ENCODE measurements at places on chromosomes 2 and 18.
A peak's percentile ranks its signal among the peaks of the same experiment; 100 is the strongest.

- DNase-seq = no peak
These were observed 116.1 kb upstream of the GPC1 start for GRCh38 chr2:240319221-240319854.

DNA sequence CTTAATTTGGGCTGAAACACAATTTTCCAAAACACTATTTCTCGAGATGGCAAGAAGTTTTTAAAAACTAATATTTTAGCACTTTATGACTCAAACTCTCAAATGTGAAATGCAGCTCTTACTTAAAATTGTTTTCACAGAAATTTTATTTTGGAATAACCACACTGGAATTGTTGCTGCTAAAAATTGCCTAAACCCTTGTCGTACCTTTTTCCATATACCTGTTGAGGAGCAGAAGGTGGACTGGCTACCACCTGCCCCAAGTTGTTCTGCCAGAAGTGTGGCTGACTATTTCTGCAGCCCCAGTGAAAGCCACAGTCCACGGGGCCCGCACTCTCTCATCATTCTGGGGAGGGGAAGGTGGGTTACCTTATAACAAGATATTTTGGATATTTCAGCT is 23.4 kb downstream of the TNFRSF11A start:
- no peak for DNase-seq

DNA sequence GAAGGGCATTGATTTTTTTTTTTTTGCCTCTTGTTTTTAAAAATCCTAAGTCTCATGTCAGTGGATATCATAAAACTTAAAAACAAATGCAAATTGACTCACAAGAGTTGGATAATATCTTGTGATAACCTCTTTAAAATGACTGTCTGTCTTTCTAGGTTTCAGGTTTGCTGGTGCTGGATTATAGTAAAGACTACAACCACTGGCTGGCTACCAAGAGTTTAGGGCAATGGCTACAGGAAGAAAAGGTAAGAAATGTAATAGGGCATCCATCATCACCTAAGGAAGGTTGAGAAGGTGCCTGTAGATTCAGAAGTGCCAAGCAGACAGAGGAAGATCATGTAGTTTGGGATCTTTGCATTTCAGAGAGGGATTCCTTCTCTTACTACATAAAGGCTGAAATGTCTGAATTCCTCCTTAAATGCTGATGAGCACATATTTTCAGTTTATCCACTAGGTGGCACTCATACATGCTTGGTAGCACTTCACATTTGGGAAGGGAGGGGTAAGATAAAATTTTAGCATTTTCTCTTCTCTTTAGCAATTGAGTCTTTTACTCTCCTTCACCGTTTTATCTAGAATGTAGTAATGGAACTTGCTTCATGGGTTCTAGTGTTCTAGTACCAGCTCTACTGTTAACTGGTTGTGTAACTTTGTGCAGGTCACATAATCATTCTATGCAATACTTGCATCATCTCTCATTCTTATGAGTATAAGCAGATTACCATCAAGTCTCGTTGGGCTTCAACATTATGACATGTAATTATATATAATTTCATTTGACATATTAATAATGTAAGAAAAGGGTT is 21.1 kb downstream of the CPS1 start:
- DNase-seq = peak; percentile 21

DNA sequence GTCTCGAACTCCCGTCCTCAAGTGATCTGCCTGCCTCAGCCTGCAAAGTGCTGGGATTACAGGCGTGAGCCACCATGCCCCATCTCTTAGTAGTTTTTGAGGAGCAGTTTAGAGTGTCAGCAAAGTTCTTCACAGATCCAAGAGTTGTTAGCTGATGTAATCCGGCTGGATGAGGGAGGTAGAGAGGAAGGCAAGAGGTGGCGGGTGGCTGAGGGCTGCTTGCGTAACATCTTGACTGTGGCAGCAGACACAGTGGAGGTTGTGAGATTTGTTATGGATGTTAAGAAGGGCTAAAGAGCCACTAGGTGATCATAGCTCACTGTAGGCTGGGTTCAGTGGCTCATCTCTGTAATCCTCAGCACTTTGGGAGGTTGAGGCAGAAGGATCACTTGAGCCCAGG is 19.5 kb upstream of the FAM136A start:
- DNase-seq = no peak

DNA sequence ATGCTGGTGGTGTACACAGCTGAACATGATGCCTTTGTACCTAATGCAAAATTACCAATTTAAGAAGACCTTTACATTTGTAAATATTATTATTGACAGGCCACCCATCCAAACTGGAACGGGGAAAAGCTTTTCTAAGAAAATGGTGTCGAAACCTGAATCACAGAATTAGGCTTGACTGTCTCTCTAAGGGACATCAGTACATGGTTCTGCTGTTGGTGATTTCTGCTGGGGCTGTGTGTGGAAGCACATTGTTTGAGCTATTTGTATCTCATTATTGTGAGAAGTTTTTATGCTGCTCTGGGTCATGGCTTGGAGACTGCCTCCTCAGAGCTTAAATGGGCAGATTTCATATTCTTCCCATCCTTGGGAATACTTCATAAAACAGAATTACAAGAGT is 420.9 kb upstream of the POU3F3 start:
- no peak for DNase-seq

GRCh38 chr2:28532399-28532798 is 36.5 kb downstream of the PLB1 start:
- DNase-seq = no peak

DNA sequence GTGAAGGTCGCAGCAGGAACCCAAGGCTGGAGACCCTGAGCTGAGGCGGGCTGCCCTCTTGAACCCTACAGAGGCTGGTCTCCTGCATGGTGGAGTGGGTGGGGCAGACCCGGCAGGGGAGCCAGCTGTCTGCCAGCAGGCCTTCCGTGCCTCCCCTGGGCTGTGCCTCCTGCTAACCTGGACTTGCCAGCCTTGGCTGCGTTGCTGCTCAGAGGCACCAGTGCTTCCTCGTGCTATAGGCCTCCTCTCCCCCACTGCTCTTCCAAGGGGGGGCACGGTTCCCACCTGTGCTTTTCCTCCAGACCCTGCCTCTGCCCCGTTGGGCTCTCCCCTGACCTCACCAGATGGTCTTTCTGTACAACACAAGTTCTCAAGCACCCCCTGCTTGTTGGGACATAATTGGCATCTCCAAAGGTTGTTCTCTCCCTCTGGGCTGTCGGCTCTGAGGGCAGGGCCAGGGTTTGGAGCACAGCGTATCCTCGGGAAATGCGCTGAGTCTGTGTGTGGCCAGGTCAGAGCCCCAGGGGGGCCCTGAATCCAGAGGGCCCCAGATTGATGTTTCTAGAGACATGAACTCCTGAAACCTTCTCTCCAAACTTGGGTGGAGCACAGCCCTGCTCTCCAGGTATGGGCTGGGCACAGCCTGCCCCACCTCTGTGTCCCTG is 6.7 kb downstream of the ARHGEF4 start:
- DNase-seq = no peak

DNA sequence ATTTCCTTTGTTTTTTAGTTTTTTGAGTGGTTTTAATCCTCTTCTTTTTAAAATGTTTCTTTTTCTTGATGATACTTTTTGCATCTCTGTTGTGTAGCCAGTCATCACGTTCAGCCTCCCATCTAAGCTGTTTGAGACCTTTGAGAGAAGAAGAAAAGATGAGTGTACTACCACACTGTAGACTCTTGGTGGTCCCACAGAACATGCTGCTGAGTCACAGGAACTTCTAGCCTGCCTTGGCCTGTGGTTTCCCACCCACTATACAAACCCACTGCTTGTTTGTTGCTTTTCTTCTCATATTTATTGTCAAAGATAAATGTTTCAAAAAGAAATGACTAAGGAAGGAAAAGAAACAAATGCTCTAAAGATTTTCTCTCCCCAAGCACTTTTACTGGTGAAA is 5.5 kb downstream of the CEBPZOS start:
- DNase-seq = no peak

All from dermis microvascular lymphatic vessel endothelial cell (primary cell).